ENCODE measurements at places on chromosomes 1 and 21. TPM values are rescaled to one million over a fixed set of nuclear protein-coding genes. Genes with fewer than 3 reads are reported as not detected.
A peak's percentile ranks its signal among the peaks of the same experiment; 100 is the strongest.

GRCh38 chr1:186500804-186501203 is 39.9 kb upstream of the PDC start:
- DNase-seq: no peak

DNA sequence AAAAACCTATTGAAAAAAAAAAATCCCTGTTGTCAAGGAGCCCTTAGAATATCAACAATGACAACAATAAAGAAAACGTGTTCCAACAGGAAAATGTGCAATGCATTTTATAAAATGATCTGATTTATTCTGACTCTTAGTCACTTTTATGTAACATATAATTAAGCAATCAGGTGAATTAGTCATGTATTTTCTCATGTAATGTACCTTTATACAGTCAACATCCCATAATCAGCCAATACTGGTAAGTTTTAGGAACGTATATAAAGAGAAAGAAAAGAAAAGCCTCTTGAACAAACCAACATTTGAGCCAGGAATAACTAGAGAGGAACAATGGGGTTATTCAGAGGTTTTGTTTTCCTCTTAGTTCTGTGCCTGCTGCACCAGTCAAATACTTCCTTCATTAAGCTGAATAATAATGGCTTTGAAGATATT is at the start of gene CLCA4:
Gene CLCA4 (plus strand): TSS at position 292 of the 435 bp plus-strand sequence. CDS start 42 bp downstream, at position 334.
- no peak for DNase-seq

The PCSK9 gene
- 0.03 TPM for polyA plus RNA-seq

- DNase-seq: no peak
Observed at GRCh38 chr1:25766721-25767436, 33.1 kb upstream of the SELENON start.

- no peak for DNase-seq
Observed at GRCh38 chr1:55781944-55782482, 566.8 kb upstream of the USP24 start.

The TNNI3K gene
- polyA plus RNA-seq: 0.31 TPM

The MPZ gene
- polyA plus RNA-seq: 2.9 TPM

DNA sequence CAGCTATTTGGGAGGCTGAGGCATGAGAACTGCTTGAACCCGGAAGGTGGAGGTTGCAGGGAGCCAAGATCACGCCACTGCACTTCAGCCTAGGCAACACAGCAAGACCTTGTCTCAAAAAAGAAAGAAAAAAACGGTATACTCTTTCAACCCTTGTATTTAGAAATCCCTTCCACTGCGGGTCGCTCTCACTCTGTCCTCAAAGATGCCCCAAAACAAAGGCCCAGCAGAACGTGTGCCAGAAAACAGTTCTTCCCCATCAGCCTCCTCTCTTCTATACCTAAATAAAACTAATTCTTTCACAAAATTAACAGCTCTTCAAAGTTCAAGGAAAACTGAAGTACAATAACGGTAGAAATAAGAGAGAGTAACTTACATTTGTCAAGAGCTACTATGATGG is 13.2 kb downstream of the SETD4 start:
- no peak for DNase-seq

DNA sequence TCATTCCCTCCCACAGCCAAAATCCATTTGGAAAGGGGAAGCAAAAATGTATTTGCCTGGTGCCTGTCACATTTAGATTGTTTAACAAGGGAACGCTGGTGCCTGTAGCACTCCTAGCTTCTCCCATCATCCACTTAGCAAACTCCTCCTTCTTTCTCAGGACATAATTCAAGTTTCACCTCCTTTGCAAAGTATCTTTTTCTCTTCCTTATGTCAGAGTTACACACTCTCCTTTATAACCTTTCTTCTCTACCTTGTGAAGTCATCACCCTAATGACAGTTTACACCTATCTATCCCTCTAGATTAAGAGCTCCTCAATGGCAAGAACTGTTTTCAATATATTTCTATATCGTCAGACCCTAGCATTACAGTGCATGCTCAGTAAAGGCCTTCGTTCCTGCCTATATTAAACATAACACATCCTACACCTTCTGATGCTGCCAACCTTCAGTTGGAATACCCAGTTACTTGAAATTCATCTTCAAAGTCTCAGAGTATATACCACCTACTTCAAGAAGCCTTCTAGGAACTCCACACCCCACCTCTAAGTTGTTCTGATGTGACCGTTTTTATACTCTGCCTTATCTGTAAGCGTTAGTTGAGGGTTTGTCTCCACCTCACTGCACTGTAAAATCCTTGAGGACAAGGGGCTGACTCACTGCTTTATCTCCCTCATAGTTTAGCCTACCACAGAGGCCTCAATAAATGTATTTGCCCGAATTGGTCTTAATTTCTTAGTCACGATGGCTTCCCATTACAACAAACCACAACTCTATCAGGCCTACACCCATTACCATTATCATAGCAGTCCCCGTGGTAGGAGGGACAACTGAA is 1.0 kb upstream of the EPS15 start:
- DNase-seq: no peak

DNA sequence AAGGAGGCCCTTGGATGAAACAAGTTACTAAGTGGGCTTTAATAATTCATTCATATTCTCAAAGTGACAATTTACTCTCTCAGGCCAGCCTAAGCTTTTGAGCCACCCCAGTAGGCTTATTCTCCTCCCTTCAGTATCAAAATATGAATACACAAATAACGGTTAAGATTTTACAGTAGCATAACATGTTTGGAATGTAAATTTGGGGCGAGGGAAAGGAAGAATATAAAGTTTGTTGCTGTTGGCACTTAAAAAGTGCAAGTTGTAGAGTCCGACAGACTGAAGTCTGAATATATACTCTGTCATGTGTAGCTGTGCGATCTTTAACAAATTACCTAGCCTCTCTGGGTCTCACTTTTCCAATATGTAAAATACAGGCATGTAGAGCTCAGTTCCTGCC is 22.6 kb upstream of the MYSM1 start:
- no peak for DNase-seq

- DNase-seq: peak; percentile 21
Observed at GRCh38 chr1:109625176-109625575, 5.5 kb downstream of the AMPD2 start.

The LENEP gene
- polyA plus RNA-seq: 0.26 TPM

The C1QA gene
- not detected for polyA plus RNA-seq

DNA sequence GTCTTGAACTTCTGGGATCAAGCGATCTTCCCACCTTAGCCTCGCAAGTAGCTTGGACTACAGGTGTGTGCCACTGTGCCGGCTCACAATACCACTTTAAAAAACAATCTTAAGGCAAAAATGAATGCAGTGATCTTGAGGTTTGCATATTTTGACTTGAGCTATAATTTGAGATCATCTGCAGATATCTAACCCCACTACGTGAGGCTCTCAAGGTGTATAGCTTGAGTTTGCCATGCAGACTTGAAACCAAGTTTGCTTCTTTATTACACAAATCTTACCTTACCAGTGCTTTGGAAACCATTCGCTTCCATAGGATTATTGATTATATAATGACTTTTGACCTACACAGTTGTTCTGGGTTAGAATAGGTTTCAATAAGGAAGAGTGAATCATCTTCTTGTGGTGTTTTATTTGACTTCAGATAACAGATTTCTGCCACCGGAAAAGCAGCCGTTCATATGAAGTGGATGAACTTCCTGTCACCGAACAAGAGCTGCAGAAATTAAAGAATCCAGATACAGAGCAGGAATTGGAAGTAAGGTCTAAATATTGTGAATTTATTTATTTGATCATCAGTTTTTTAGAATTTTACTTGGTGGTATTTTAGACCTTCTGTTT is 155.1 kb downstream of the VPS13D start:
- no peak for DNase-seq

GRCh38 chr1:44025816-44026215 is 5.4 kb downstream of the SLC6A9 start:
- DNase-seq: no peak

The MT1HL1 gene
- not detected for polyA plus RNA-seq

- peak; percentile 21 for DNase-seq
Observed at GRCh38 chr1:52364235-52364839, 1.7 kb downstream of the CC2D1B start.

DNA sequence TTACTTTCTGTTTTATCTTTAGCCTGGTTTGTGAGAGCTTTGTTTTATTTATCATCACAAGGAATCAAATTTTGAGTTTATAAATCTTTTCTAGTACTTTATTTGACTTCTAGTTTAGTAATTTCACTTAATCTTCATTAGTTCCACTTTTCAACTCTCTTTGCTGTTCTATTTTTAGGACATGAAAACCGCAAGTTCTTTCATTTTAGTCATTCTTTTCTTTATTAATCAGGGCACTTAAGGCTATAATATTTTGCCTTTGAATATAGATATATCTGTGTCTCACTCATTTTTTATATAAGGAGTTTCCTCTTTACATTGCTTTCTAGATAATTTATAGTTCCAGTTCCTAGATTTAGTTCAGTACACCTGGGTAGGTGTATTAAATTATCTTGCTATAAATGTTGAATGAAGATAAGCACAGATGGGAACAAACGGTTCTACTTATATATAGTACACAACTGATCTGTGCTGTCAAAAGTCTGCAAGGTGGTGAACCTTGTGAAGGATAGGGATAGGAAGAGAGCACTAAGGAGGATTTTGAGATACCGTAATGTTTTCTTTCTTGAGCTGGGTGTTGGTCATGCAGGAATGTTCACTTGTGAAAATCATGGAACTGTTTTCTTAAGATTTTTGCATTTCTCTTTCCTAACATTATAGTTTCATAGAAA is 402.3 kb downstream of the RYR2 start:
- no peak for DNase-seq

The SLC9C2 gene
- not detected for polyA plus RNA-seq

The FAM163A gene
- 1.1 TPM for polyA plus RNA-seq

GRCh38 chr1:216721863-216722262 is 1.4 kb downstream of the ESRRG start:
- no peak for DNase-seq

DNA sequence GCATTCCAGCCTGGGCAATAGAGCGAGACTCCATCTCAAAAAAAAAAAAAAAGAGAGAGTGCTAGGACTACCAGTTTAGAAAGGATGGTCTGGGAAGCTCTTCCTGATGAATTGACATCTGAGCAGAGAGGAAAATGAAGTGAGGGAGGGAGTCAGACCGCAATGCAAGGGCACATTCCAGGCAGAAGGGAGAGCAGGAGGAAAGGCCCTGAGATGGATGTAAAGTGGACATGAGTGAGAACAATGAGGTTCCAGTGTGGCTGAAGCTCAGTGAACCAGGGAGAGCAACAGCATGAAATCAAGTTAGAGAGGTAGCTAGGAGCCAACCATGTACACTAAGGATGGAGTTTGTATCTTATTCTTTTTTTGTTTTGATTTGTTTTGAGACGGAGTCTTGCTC is 55.9 kb upstream of the SPOCD1 start:
- DNase-seq: no peak

DNA sequence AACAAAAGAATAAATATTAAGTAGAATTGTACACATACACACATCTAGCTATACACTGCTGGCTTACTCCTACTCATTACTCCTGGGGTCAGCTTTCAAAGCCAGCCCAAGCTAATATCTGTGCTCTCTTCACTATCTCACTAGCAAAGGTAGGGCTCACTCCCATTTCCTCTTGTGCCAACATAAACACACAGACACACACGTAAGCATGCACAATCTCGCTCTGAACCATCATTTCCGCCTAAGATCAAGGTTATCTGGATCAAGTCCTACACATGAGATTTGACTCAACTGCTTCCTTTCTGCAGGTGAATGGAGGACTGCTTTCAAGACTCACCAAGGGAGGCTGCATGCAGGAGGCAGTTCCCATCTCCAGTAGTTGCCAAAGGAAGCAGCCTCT is 28.8 kb upstream of the MTMR11 start:
- no peak for DNase-seq

The CHIT1 gene
- polyA plus RNA-seq: not detected

The CHRM3 gene
- polyA plus RNA-seq: 0.16 TPM

The TLR5 gene
- polyA plus RNA-seq: not detected

Data from SK-N-SH (cell line).